ENCODE measurements at places on chromosomes 5 and 9.
A peak's percentile ranks its signal among the peaks of the same experiment; 100 is the strongest.

DNA sequence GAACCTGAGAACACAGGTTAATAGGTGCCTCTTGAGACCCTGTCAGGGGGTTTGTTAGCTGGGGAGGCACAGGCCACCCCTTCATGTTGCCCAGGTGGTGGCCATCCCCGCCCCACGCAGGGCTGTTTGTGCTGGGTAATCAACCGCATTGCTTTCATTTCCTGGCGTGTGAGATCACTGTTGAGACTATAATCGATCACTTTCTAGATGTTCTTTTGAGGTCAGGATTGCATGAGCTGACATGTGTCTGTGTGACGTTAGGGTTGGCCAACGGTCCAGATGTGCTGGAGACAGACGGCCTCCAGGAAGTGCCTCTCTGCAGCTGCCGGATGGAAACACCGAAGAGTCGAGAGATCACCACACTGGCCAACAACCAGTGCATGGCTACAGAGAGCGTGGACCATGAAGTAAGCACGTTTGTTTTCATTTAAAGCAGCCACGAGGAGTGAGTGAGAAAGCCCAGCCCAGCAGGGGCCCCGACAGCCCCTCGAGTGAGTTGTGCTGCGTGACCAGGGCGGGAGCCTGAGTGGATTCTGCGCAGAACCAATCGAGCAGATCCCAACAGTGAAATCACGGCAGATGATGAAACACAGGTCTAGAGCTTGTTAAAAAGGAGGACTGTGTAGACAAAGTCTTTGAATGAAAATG lies 115.0 kb upstream of the CACNA1B start:
- DNase-seq, result no peak

GRCh38 chr5:146007270-146007669 lies 70.9 kb downstream of the SH3RF2 start:
- DNase-seq, result no peak

DNA sequence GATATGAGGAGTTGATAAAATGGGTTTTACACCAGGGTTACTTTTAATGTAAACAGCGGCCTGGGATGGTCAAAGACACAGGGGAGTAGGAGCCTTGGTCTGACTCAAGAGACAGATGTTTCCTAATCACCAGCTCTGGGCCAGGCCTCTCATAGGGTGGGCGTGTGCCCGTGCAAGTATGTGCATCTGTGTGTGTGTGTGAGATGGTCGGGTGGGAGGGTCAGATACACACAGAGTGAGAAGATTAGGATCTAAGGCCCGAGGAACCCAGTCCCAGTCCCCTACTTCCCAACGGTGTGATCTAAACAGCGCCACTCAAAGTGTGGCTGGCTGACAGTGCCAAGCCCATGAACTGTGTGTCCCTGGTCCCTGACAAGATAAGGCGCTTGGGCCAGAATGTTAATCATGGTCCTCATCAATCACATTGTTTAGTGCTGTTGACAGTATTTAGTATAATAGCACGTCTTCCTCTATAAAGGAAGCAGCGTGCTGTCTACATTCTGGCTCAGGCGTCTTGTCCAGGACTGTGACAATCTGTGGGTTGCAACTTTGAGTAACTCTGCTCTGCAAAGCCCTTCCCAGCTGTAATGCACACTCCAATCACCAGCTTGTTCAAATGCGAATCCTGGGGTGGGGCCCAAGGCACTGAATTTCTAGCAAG lies 173.7 kb downstream of the DAB2IP start:
- DNase-seq, result no peak

GRCh38 chr5:43065948-43066798 lies 26.1 kb upstream of the ANXA2R start:
- peak; percentile 86 for DNase-seq

GRCh38 chr5:95221234-95221633 lies 63.7 kb downstream of the MCTP1 start:
- no peak for DNase-seq

DNA sequence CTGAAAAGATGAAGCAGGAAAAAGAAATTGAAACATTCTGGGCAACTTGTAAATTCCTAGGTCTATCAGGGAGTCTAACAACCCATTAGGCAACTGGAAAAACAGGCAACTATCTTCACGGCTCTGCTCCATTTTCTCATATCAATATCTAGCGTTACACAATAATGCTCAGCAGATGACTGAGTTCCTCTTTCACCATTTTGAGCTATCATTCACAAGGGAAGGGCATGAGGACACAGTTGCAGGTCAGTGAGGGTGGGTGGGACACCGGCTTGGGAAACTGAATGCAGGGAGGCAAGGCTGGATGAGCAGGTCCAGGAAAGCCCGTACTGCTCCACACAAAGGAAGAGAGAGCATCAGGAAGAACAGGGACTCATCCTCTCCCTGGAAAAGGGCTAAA lies 67.0 kb downstream of the FRMD3 start:
- no peak for DNase-seq

DNA sequence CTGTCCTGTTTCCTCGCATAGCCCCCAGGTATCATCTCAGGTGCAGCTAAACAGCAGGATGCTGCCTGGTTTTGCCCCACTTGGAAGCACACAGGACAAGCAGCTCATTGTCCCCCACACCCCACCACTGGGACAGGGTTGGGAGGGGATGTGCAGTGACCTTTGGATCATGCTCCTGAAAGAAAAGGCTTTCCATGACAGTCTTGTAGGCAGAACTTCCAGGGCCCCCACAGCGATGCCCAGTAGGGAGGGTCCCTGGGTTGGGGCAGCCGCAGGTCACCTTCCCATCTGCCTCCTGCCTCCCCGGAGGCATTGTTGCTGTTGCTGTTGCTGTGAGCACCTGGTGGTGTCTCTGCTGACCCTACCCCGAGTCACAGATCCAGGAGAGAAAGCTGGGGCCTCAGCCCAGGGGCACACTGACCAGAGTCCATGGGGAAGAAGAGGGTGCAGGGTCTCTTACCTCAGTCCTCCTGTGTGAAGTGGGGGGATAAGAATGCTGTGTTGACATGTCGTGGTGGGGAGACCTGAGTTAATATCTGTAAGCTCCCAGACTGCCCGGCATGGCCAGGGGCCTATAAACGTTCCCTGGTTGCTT lies 8.5 kb downstream of the CEP72 start:
- no peak for DNase-seq

DNA sequence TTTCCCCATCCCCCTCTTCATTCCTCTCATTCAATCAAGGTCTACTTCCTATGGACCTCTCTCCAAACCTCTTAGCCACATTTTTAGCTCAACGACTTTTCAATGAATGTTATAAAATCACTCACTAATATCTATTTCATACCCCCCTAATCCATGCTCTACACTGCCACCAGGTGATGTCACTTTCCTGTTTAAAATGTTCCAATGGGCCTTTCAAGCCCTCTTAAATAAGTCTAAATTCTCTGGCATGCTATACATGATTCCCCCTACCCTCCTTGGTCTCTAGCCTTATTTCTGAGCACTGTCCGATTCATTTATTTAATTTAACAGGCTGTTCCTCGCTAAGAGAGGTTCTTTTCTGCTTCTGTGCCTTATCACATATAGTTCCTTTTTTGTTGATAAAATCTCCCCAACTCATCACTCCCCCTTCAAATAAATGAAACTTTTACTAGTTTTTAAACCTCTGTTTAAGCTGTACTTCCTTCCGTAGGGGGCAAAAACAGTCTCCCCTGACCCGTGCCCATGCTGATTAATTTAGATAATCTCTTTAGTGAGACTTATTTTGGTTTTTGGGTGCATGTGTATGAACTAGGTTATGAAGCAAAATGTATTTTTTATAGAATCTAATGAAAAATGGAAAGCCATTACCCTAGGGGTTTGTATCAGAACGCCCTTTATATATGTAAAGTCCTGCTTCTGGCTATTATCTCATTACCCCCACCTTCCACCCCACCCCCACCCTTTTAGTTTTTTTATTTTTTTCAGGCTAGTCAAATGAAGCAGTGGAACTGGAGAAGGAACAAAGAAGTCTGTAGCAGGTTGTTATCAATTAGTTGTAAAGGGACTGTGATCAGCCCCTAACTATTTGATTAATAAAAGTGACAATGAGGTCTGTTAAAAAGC lies 9.0 kb downstream of the ABHD17B start:
- no peak for DNase-seq

GRCh38 chr5:16406630-16407029 lies 59.0 kb downstream of the ZNF622 start:
- DNase-seq, result no peak

- no peak for DNase-seq
Observed at GRCh38 chr5:180815293-180815917, 12.8 kb upstream of the MGAT1 start.

DNA sequence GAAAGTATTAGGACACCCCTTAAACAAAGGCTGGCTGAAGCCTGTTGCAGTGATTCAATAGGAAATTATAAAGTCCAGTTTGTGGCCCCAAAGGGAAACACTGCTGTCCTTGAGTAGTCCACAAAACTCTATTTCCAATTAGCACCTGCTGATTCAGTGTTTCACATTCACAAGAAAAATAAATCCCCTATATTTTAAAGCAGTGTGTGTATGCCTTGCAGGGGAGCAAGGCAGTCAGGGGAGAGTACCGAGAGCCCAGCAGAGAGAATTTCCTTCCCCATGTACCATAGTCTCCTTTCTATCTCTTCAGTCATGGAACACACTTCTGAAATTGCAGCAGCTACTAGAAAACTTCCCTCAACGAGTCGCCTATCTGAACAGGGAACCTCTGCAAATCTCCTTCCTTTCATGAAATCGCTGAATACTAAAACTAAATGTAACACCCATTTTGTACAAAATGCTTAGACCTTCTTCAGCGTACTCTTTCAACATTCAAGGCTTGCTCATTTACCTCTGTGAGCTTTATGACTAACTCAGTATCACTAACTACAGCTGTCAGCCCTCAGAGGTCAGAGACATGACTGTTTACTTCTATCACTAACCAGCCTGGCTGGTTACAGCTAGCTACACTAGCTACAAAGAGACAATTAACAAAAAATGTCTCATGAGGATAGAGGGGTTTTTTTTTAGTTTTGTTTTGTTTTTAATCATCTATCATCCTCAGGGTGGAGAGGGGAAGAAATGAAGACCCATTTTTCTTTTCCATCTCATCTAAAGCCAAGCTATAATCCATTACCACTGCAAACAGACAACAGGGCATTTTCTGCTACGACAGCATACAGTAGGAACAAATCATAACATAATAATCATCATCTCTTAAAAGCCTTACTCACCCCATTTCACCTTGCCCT lies 188.7 kb downstream of the EBF1 start:
- DNase-seq, result no peak

- DNase-seq, result no peak
Observed at GRCh38 chr5:62190931-62191330, 115.1 kb upstream of the KIF2A start.

DNA sequence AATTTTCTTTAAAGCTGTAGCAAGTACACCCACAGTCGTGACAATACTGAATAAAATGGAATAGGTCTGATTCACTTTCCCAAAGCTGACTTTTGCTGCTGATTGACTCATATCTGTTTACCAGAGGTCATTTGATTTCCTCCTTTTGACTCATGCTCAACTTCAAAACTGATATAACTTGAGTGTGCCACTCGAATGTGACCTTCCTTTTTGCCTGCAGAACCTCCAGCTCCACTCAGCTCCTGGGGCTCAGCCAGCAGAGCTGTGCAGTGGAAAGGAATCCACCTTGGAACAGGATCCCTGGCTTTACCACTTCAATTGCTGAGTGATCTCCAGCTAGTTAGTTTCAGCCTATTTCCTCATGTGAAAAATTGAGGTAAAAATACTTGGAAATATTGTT lies 84.1 kb downstream of the FEM1C start:
- DNase-seq, result no peak

- no peak for DNase-seq
Observed at GRCh38 chr9:101639785-101640665, 45.3 kb upstream of the PPP3R2 start.

- DNase-seq, result no peak
Observed at GRCh38 chr5:131751506-131751905, 45.3 kb downstream of the FNIP1 start.

- DNase-seq, result no peak
Observed at GRCh38 chr9:91417602-91418214, 5.9 kb downstream of the NFIL3 start.

GRCh38 chr9:32968101-32969011 lies 33.1 kb downstream of the APTX start:
- peak; percentile 76 for DNase-seq

DNA sequence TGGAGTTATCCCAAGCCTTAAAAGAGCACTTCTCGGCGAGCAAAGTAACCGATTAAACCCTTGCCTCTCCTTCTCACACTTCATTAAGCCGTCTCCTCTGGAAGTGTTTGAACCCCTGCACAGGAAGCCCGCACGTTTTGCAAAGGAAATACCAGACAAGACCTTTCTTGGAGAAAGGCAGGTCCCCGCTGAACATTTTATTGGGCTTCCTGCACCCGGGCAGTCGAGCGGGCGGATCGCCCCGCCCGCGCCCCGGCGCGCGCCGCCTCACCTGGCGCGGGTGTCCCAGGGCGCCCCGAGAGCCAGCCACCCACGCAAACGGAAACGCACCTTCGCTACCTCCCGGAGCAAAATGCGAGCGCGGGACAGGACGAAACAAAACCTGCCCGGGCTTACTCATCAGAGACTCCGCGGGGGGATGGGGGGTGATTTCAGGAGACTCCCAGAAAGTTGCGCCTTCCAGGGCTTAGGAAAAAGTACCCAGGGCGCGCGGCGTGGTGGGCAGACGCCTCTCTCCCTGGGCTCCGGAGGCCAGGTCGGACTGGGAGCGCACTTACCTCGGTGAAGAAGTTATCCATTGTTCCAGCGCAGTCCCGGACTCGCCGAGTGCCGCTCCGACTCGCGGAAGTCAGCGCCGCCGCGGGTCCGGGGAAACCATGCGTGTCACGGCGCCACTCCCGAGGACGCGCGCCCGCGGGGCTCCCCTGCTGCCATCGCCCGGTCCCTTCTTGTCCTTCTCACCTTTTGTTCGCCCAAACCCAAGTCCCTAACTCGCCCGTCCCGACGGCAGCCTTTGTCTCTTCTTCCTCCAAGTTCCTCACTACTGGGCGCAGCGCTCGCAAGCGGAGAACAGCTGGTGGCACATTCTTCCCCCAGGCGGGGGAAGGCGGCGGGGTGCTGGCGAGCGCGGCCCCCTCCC lies 598 bp downstream of the MYO10 start:
- peak; percentile 63 for DNase-seq

GRCh38 chr5:73751254-73751914 lies 125.4 kb downstream of the ARHGEF28 start:
- DNase-seq, result no peak

DNA sequence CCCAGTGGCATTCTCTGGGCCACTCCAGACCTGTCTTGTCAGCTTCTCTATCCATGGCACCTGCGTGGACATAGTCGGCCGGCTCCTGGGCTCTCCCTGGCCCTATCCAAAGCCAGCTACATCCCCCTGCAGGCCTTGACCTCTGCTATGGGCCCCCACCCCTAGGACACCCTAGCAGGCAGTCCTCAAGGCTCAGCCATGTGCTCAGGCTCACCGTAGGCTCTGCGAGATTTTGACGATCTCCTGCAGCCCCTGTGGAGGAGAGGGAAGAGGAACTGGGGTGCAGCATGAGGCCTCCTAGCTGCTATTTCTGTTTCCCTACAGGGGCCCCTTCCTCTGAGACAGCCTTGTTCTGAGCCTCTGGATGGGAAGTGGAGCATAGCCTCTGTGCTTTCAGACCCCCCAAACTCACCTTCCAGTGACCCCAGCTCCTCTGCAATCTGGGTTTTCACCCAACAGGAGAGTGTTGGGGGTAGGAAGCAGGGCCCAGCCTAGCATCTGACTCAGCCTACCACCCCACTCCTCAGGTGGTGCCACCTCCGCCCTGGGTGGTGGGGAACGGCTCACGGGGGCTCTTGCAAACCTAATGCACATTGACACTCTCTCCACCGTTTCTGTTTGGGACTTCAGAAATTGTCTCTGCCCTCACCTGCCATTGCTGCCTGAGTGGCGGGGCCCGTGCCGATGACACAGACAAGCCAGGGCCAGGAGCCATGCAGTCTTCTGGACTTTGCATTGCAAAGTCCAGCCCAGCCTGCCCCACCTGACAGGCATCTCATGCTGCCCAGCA lies 36.7 kb downstream of the HRH2 start:
- DNase-seq, result no peak

GRCh38 chr5:41695920-41696582 lies 174.2 kb downstream of the OXCT1 start:
- DNase-seq, result no peak
